ENCODE measurements at places on chromosomes 6 and 20.
A peak's percentile ranks its signal among the peaks of the same experiment; 100 is the strongest.

DNA sequence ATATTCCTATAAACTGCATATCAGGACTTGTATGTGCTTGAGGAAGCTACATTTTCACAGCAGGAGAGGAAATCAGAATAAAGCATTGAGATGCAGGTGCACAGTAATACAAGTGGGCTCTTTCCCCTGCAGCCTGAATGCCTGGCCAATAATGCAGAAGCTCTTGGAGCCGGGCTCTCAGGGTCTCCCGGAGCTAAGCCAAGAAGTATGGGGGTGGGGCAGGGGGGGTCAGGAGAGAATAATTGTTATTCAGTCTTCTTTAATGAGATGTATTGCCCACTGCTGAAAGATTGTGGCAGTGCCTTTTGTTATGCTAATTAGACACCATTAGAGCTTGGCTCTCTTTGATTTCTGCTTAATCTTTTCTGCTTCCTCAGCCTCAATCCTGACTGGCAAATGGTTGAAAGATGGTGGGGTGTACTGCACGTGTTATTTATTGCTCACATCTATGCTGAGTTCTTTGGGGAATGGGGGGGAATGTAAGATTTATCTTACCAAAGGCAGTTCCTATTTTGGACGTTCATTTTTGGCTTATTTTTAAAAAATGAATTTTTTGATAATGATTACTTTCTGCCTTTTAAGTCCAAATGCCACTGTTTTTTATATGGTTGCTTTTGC lies 407.6 kb upstream of the SOX4 start:
- DNase-seq = no peak

DNA sequence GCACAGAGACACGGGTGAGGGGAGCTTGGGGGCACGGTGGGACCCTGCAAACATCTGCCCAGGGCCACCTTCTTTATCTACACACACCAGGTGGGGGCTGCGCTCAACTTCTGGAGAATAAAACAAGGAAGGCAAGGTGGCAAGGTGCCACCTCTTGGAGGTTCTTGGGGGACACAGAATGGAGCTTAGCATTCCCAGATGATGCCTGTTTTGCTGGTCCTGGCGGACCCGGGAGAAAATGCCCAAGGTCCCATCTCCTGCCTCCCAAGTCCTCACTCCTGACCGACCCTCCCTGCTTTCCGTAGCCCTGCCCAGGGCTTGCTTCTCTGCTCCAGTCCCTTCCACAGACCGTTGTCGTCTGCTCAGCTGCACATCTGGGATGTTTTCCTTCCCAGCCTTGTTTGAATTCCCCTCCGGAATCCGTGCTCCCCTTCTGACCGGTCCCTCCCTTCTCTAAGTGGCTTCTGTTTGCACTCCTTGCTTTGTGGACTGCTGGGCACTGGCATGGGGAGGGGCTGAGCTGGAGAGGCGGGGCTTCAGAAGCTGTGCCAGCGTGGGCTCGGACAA lies 13.1 kb downstream of the ITPR3 start:
- no peak for DNase-seq

- no peak for DNase-seq
These were observed 19.1 kb downstream of the ZSCAN23 start for GRCh38 chr6:28424163-28424562.

DNA sequence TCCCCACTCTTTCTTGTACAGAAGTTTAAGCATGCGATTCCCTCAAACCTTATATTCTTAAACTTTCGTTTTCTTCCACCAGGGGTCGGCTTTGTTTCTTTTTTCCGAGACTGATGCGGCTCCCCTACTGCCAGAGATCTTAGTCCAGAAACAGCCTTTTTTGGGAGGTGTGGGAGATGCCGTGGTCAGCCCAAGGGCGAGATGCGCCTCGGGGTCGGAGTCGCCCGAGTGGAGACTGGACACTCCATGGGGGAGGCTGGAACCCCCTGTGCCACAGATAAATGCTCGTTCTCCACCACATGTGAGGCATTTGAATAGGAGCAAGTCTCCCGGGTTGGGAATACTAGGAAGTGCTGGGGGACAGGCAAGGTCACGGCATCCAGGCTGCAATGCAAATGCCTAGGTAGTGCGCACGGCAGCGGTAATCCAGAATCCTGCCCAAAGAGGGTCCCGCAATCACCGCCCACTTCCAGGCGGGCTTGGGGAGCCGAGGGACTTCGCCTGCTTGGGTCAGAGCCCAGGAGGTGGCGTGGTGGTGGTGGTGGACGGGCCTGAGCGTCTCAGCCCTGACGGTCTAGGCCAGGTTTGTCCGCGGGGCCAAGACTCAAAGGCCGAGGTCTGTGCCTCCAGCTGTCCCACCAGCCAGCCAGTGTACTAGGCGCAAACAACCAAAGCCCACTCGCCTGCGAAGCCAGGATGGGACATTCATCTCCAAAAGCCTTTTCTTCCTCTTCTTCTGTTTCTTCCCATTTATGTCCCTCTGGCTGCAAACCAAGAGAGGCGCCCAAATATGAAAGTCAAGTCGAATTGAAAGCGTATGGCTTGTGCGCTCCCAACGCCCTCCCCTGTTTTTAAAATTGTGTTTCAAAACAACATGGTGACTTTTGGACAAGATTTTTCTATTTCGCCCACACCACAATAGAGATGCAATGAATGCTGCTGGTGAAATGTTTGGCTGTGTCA lies 39.3 kb upstream of the OSTM1 start:
- peak; percentile 40 for DNase-seq

GRCh38 chr20:12728782-12729181 lies 280.0 kb upstream of the SPTLC3 start:
- DNase-seq = no peak

DNA sequence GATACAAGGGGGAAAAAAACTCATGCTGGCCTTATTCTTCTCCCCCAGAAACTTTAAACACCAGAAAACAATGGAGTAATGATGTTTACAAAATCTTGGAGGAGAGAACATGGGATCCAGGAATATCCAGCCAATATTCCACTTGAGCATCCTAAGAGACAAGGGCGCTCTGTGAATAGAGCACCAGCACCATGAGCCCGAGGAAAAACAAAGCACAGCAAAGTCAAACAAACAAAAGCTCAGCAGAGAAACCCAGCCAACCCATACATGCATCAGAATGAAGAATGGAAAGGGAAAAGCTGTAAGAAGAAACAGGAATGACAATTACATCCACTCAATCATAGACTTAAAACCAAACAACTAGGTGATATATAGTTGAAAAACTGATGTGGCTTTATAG lies 4.6 kb upstream of the NAA20 start:
- DNase-seq = no peak

GRCh38 chr20:25044660-25045342 lies 13.1 kb downstream of the ACSS1 start:
- DNase-seq = no peak

DNA sequence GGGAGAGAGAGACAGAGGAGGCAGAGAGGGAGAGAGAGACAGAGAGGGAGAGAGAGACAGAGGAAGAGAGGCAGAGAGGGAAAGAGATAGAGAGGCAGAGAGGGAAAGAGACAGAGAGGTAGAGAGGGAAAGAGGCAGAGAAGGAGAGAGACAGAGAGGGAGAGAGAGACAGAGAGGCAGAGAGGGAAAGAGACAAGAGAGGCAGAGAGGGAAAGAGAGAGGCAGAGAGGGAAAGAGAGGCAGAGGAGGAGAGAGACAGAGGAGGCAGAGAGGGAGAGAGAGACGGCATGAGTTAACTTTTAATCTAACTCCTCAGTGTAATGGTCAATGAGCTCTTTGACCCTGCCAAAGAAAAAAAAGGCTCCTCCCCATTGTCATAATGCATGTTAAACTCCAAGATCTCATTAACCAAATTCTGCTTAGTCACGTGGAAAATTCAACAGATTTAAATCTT lies 7.1 kb downstream of the ELOVL2 start:
- DNase-seq = no peak

DNA sequence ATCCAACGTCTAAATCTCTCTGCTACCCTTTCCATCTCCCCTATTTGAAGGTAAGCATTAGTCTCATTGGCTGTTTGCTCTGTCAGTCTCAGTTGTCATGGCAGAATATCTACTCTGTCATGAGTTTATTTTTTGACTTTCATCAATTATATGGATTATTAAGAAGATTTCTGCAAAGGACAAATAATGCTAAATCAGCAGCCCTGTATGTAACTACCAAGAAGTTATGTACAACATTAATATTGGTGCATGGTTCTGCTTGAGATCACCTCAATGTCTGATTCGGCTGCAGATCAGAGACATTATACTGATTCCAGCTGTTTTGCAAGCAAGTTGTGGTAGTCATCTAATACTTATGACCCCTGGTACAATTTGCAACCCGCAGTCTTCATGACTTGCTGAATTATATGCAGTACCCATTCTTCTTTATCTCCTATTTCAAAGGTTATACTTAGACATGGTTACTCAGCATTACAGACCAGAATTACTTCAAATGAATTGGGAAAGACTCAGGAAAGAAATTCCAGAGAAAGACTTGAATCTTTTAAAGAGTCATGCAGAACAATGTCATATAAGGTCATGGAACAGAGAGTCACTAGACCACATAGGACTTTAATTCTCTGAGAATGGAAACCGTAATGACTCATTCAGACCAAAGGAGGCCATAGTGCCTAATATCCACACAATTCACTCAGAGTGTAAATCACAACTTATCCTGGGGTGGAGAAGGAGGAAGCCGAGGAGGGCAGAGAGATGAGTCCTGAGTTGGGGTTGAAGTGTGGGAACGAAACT lies 201.4 kb downstream of the IBTK start:
- DNase-seq = no peak

GRCh38 chr6:56572788-56573471 lies 69.8 kb downstream of the DST start:
- DNase-seq = no peak

- DNase-seq = no peak
These were observed 75.9 kb downstream of the UTRN start for GRCh38 chr6:144361016-144361415.

- no peak for DNase-seq
These were observed 9.1 kb upstream of the PBOV1 start for GRCh38 chr6:138227316-138227781.

GRCh38 chr6:101429270-101429669 lies 35.8 kb downstream of the GRIK2 start:
- no peak for DNase-seq

- no peak for DNase-seq
These were observed 25.9 kb upstream of the TFAP2B start for GRCh38 chr6:50792771-50793170.

- DNase-seq = no peak
These were observed 72.8 kb downstream of the RPS12 start for GRCh38 chr6:132887204-132887603.

- DNase-seq = no peak
These were observed 23.5 kb downstream of the CEP250 start for GRCh38 chr20:35478804-35479472.

- peak; percentile 39 for DNase-seq
These were observed 3.0 kb downstream of the HLA-A start for GRCh38 chr6:29945281-29945820.

GRCh38 chr6:166526937-166527336 lies 59.5 kb downstream of the RAMACL start:
- no peak for DNase-seq

GRCh38 chr6:122671251-122671650 lies 61.0 kb downstream of the PKIB start:
- DNase-seq = no peak

DNA sequence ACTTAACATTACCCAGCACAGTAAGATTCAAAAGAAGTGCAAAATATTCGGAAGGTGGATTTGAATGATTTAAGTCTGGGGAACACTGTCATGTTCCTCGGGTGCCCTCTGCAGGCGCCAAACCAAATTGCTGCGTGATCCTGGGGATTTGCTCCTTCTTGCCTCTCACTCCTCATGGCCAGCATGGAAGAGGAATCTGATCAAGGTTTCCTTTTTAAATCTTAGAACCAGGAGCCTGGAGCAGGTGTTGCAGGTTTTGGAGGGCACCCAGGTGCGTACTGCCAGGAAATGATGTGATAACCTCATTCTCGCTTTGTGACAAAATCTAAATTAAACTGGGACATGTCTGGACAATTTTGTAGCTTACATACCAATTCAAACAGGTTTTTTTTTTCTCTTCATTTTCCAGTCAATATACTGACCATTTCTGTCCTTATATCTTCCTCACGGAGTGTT lies 8.1 kb upstream of the PFDN4 start:
- DNase-seq = peak; percentile 69

- DNase-seq = no peak
These were observed 50.2 kb downstream of the COL12A1 start for GRCh38 chr6:75155631-75156030.

- DNase-seq = no peak
These were observed 19.3 kb upstream of the SEC63 start for GRCh38 chr6:107977283-107977682.

DNA sequence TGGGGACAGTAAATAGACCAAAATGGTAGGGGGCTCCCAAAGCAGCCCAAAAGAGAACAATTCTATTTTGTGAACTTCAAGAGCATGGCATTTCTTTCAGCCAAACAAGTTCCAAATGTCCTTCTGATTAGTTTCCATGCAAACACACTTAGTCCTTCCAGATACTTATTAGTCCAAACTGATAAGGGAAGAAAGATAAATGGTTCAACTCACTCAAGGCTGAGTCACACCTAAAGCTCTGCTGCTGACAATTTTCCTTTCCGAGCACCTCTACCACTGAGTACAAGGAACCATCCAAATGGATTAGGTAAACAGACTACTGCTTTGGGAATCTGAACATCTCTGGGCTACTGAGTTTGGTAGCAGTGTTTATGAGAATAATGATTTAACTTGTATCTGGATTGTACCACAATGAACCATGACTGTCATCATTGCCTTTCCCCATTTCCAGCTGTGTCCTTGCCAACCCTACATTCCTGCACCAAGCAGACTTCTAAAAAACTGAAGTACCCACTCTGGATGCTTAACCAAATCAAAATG lies 71.2 kb downstream of the TNFRSF21 start:
- no peak for DNase-seq

DNA sequence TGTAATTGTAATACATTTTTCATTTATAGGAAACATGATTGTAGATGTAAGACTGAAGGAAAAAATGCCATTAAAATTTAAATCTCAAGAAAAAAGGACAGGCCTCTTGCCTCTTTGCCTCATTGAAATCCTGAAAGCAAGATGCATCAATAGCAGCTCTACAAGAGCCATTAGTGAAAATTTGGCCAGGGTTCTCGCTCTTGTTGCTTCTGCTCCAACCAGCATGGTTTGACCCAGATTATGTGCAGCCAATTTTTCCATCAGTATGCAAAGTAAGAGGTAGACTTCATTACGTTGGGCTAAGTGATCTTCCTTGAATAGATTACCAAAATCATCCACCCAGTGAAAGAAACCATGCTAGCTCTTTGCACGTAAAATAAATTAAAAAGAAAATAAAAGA lies 106.6 kb downstream of the SGK1 start:
- DNase-seq = no peak

DNA sequence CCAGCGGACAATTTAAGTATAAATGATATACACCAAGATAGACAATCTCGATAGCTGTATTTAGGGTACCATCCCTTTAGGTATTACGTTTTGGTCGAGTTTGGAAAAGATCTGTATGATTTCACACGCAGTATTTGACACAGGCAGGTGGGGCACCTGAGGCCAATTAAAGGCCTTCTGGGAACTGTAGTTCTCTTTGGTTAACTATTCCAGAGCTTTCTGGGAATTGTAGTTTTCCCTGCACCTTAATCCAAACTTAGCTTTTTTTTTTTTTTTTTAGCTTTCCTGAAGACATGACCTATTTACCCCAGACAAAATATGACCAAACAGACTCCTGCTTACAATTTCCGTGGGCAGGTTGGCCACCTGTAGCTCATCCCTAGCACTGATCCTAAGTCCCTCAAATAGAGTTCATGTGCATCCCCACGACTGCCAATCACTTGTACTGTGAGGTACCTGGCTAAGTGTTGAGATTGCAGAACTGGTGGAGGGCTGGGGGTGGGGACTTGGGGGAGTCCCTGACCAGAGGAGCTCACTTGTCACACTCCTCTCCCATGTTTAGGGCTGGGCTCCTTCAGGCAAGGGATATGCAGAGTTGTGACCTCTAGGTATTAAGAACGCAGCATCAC lies 999 bp upstream of the EHMT2 start:
- peak; percentile 68 for DNase-seq

GRCh38 chr6:125489579-125490285 lies 188.0 kb upstream of the HDDC2 start:
- no peak for DNase-seq
